Keratinocyte (primary cell): ENCODE measurements at places on chromosomes 12 and 14.

GRCh38 chr12:124013073-124013472, 40.1 kb downstream of the ZNF664 start:
- no peak for DNase-seq

GRCh38 chr12:73902260-73902659, 635.4 kb upstream of the ATXN7L3B start:
- DNase-seq: no peak

DNA sequence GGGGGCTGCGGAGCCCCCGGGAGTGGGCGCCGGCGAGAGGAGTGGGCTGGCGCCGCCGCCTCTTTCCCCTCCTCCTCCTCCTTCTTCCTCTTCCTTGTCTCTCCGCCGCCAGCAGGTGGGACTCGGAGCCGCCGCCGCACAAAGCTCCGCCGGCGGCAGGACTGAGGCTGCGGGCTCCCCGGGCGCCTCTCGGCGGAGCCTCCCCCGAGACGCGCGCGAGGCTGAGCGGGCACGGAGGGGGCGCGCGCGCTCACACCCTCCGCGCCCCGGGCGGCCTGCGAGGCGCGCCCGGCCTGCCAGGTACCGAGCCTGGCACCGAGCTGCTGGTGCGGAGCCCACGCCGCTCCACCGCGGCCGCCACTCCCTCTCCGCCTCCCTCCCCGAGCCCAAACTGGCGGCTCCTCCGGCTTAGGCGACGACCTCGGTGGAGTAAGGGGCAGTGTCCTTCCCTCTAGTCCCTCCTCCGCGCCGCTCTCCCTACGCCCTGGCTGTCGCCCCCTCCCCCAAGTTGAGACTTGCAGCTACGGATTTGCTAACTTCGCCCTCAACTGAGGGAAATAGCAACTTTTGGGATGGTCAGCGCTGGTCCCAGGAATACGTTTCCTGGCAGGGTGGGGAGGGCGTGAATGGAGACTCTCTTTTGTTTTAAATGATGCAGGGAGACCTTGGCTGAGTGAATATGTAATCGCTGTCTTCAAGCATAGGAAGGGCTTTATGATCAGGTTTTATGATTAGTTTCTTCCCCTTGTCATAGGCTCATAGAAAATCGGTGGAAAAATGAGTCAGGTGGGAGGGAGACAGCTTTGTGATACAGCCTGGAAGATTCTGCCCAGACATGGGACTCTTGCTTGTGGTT, 199.5 kb upstream of the CAND1 start:
- DNase-seq: no peak

- DNase-seq: no peak
Observed at GRCh38 chr12:57563358-57563757, 13.5 kb downstream of the KIF5A start.

DNA sequence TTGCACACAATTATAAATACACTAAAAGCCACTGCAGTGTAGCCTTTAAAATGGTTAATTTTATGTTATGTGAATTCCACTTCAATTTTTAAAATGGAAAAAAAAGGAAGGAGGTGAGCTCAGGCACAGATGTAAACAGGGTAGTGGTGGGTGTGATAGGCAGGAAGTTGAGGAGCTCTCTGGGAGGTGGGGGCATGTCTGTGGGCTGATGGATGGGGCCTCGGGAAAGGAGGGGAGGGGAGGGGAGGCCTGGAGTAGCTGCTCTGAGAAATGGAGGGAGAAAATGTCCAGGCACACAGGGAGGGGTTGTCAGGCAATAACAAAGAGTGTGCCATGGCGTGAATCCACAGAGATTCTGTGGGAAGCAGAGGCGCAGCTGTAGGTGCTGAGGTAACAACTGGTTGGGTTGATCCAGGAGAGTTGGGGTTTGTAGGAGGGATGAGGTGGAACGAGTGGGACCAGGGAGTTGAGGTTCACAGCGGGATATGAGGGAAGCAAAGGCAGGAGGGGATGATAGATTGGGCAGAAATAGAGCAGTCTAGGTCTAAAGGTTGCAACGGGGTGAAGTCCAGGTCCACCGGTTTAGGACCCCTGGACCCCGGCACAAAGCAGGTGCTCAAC, 57.2 kb downstream of the LTBP2 start:
- DNase-seq: no peak

GRCh38 chr14:63286071-63286470, 32.7 kb downstream of the GPHB5 start:
- no peak for DNase-seq

DNA sequence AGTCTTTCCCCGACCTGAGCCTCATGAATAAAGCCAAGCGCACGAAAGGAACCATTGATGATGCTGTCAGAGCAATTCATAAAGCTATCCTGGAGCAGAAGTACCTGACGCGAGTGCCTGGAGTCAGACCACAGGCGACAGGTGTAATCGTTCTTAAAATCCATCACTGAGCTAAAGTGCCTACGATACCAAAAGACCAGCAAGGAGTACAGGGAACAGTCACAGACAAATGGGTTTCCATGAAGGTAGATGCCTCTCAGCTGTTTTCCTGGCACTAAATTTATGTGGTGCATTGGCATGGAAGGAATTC, 1.4 kb upstream of the PCED1B start:
- no peak for DNase-seq

DNA sequence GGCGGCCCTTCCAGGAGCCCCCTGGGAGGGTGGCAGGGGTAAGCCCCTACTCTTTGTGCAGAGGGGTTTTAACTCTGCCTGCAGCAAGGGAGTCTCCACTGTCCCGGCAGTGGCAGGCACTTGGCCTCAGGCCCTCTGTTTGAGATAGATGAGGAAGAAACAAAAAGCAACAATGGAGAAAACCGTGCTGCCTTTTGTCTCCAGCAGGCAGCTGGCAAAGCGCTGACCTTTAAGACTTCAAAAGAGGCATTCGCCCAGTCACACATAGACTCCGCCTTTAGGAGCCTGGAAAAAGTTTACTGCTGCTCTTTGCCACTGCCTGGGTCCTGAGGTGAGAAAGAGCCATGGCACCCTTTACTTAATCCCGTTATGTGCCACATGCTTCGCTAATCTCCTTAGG, 158.2 kb upstream of the NTF3 start:
- no peak for DNase-seq

DNA sequence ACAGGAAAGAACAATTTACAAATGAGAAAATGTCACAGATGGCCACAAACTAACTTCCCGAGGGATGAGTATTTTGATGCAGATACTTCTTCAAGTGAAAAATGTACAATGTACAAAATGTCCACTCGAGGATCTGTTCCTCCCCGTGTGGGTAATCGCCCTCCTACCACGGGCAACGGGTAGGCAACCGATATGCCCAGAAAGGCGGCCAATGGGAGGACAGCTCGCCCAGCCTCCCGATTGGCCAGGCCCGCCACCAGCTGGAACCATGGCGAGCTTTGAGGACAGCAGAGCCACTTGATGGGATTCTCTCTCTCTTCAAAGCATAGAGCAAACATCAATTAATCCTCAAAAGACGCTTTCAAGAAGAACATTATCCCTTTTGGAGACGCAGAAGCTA, 42.3 kb downstream of the DPF3 start:
- no peak for DNase-seq

DNA sequence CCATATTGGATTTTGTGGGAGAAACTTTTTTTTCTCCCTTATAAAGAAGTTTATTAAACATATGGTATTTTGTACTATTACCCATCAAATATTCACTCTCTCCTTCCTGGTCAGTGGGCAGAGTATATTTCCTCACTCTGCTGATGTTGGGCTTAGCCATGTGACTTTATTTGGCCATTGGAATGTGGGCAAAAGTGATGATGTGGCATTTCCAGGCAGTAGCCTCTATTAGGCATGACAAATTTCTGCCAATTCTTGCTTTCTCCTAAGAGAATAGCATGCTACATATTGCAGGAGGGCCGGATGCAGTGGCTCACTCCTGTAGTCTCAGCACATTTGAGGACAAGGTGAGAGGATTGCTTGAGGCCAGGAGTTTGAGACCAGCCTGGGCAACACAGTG, 24.4 kb upstream of the WSCD2 start:
- DNase-seq: no peak

DNA sequence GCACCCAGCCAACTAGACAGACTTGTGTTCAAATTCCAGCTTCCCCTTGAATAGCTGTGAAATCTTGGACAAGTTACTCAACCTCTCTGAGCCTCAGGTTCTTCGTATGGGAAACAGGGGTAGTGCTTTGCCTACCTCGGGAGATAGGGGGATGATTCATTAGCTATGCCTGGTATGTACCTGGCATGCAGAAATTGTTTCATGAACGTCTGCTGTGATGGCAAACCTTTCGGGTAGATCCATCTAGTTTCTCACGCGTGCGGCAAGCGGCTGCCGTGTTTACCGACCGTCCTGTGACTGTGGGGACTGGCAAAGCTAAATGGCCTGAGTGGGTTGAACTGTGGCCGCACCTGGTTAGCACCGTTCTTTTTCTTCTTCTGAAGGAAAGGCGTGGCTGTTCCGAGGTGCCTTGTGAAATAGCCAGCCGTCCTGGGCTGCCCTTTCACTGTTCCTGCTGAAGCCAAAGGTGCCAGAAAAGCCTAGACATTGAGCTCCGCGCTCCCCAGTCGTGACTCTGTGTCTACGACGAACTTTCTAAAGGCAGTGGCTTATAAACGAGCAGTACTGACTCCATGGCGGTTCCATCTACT, 40.6 kb upstream of the MED13L start:
- no peak for DNase-seq

DNA sequence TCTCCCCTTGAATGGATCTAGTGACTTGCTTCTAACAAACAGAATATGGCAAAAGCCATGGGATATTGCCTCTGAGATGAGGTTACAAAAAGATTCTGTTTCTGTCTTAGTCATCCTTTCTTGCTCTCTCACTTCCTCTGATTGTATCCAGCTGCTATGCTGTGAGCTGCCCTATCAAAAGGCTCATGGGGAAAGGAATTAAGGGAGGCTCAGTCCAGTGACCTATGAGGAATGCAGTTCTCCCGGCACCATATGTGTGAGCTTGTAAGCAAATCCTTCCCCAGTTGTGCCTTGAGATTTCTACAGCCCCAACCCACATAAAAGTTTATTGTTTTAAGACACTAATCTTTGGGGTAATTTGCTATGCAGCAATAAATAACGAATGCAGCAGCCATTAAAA, 183.1 kb downstream of the KLHL28 start:
- no peak for DNase-seq

- no peak for DNase-seq
Observed at GRCh38 chr14:95727056-95727700, 13.3 kb upstream of the TCL1A start.

DNA sequence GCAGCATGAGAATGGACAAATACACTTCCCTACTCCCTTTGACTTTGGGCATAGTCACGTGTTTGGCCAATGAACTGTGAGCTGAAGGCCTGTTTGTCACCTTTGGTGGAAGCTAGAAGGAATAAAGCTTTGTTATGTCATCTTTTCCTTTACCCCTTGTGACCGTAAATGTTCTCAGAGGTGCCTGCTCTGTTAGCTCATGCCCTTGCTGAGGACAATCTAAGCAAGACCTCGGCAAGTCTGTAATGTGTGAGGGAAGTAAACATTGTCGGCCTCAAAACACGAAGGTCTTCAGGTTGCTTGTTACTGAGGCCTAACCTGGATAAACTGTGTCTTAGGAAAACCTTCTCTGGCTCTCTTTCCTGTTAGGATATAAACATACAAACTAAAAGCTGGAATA, 354.2 kb downstream of the TMEM132D start:
- DNase-seq: no peak

DNA sequence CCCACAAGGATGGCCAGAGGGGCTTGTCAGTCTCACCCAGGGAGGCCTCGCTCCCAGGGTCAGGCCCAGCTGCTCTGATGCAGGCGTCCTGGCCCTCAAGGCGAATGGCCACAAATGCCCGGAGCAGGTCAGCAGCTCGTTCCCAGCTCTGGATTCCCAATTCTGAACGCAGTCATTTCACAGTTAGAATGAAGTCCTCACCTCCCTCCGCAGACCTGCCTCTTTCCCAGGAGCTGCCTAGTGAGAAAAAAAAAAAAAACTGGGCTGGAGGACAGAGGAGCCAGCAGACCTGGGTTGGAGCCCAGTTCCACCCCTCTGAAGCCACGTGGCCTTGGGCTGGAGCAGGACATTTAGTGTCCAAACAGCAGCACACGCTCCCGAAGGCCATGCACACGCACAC, 62.2 kb upstream of the DIO3 start:
- DNase-seq: no peak

GRCh38 chr12:131092901-131093603, 139.3 kb downstream of the ADGRD1 start:
- no peak for DNase-seq

DNA sequence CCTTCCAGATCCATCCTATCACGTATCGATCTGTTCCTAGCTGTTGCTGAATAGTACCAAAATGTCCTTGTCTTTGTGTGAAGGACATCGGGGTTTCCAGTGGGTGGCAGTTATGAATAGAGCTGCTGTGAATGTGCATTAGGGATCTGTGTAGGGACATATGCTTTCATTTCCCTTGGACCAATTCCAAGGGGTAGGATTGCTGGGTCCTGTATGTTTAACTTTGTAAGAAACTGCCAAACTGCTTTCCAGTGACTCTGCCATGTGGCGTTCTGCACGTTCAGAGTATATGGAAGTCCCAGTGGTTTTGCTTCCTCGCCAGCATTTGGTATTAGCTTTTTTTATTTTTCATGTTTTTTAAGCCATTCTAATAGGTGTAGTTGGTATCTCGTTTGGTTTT, 28.6 kb downstream of the PACS2 start:
- DNase-seq: no peak

- DNase-seq: no peak
Observed at GRCh38 chr14:102872020-102872419, 50.4 kb upstream of the AMN start.

DNA sequence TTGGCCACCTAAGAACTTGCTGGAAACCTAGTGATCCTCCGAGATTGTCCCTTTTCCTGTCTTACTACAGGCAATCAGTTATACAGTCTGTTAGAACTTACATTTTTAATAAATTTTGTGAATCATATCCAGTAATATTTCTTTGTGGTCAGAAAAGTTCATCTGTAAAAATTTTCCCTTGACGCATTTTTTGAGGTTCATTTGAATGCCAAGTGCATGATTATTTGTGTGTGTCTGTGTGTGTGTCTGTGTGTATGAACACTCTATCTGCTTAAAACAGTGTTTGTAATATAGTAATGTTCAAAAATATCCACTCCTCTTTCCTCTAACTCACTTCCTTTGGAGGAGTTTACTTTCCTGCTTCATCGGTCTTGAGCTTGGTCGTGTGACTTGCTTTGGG, 468.7 kb upstream of the FLRT2 start:
- no peak for DNase-seq

DNA sequence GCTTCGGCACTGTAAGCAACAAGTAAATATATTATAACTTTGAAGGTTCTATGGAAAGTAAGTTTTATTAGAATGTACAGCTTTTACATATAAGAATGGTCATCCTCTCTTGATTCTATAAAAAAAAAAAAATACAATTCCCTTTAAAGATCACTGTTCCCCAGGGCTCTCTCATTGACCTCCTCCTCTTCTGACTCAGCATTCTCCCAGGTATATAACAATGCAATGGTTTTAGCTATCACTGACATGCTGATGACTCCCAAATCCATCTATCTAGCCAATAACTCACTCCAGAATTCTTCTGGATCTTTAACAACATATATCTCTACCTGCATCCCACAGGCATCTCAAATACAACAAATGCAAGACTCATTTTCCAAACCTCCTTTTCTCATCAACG, 62.7 kb downstream of the EEA1 start:
- DNase-seq: no peak

GRCh38 chr12:64737539-64737938, 21.7 kb downstream of the GNS start:
- DNase-seq: no peak

- no peak for DNase-seq
Observed at GRCh38 chr14:24317141-24317928, 6.0 kb downstream of the LTB4R start.

GRCh38 chr14:53599221-53599945, 357.2 kb downstream of the BMP4 start:
- no peak for DNase-seq
